ENCODE measurements at places on chromosomes 3 and 15.

DNA sequence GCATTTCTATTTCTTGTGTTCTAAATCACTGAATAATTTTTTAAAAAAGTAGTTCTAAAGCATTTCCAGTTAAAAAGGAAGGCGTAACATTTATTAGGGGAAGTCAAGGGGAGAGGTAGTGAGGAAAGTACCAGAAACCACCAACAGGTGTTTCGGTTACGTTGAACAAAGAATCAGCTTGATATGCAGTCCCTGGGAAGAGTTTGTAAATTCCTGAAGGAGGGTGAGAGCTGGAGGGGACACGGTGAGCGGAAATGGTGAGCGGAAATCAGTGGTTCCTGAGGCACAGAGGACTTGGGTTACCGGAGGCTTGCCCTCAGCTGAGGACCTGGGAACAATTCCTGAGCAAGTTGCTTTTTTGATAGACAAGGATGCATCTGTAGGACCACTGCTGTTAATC is 17.8 kb downstream of the MAP2K1 start:
- no peak for DNase-seq

DNA sequence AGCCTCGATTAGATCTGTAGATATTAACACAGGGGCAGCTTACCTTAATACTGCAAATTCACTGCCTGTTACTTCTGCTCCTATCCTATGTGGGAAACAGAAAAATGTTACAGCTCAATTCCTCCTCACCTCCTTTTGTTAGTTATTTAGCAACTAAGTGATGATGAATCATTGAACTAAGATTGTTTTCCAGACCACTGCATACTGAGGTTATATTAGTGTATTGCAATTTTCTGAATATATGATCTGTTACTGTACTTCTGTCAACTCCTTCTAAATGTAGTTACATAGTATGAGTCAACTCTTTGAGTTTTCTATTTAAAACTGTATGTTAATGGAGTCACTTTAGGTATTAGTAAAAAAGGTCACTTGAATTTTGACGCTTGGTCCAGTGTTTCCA is 331.5 kb upstream of the SLCO3A1 start:
- no peak for DNase-seq

DNA sequence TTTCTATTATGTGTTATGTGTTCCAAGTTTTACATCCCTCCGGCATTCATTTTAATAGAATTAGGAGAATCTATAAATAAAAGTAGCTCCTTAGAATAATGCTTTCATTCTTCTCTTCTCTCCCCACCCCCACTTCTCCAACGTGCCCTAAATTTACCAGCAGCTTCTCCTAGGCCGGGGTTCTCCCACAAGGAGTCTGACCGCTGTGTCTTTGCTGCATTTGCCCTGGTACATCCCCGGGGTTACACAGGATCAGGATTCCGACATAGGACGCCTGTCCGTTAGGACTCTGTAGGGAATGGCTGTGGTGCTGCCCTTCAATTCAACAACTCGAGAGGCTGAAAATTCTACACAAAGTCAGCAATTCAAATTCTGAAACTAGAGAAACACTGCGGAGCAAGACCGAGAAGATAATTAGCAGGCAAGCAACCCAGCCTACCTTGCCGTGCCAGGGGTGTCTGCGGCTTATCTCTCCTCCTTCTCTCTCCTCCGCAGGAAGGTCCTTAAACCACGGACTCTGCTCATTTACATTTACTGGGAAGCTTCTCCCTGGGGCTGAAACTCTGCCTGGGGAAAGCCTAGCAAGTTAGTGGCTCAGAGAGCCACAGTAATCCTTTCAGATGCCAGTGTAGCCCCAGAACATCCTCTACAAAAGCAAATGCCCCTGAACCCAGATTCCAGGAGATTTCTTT is 18.8 kb downstream of the PCSK6 start:
- no peak for DNase-seq

DNA sequence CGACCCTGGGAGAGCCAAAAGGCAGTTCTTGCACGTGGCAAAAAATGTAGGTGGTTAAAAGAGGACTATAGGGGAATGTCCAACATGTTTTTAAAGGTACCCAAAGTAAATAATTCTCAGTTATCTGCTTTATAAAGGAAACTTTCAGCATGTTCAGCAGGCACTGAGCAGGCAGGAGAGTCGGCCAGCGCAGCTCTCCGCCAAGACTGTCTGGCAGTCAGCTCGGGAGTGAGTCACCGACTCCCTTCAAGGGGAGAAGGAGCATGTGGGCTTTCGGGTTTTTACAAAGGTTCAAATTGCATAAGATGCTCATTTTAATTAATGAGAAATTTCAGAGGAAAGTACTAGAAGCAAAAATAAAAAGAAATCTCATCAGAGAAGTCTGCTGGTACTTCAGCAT is 7.0 kb downstream of the GABRA5 start:
- no peak for DNase-seq

DNA sequence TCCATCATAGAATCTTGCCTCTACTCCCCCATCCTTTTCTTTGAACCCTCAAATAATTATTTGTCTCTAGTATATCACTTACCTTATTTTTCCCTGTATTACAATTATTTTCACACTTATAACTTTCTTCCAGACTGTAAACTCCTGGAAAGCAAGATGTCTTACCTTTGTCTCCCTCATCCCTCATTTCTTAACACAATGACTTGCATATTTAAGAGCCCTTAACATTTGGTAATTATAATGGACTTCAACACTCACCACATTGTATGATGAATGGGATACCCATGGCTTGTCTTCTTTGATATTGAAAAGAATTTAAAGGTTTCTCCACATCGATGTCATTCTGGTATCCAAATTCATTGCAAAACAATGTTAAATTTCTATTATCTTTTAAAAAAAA is 81.4 kb upstream of the GUCA1C start:
- no peak for DNase-seq

DNA sequence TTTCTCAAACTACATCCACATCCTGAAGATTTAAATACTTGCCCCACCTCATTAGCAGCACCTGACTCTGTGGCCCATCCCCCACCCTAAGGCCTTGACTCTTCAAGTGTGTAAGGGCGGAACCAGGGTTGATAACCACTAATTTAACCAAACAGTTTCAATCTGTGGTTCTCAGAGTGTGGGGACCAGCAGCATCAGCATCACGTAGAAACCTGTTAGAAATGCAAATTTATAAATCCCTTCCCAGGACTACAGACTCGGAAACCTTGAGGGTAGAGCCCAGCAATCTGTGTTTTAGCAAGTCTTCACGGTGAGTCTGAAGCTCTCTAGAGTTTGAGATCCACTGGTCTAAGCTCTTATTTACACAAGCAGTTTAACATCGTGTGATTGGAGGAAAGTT is 12.4 kb downstream of the GNB4 start:
- no peak for DNase-seq

Data from caudate nucleus (tissue), 63 donors.